ENCODE measurements at places on chromosomes 2 and 18. TPM values are rescaled to one million over a fixed set of nuclear protein-coding genes. Genes with fewer than 3 reads are reported as not detected.

- ATAC-seq = peak; percentile 92
Observed at GRCh38 chr2:216195565-216196029, 86.4 kb downstream of the XRCC5 start.

DNA sequence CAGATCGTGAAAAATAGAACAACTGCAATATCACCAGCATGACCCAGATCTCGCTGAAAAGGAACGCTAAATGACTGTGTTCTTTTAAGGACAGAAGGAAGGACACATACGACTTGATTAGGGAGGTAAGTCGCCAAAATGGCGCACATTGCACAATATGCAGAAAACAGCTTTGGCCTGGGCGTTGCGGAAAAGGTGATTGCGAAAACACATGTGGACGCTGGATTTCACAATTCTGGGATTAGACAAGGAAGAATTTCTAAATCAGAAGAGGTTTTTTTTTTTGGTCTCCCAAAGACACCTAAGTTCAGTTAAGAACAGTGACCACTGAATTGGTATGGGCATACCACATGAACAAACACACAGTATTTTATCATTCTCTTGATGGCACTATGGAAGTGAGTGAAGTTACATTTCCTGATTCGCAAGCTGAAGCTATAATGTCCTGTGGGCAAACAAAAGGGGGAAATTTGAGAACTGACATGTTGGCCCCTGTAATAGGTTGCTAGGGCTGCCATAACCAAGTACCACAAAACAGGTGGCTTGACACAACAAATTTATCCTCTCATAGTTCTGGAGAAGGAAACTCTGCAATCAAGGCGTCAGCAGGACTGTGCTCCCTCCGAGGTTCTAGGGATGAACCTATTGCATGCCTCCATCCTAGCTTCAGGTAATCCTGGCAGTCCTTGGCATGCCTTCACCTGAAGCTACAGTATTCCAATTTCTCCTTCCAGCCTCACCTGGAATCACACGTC lies 25.8 kb upstream of the ERICH2 start:
- ATAC-seq = no peak

DNA sequence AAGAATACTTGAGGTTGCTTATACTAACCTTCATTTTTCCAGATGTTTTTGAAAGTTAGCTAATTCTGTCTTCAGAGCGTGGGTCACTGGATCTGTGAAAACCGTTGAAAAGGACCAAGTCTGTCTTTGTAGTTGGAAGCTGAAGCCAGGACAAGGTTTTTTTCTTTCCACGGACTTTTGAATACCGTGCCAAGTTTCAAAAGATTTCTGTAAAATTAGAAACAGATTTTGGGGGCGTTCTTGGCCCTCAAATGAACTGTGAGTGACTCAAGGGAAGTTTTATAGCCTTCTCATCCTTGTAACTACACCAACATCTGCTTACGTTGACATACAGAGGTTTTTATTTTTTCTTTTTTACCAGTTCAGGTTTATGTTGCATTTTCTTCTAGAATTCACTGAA lies at the start of gene FAP:
Gene FAP, minus strand, starts transcription at position 152 of the 400 bp plus-strand sequence. Its CDS starts 118 bp downstream, at position 34.
- no peak for ATAC-seq

DNA sequence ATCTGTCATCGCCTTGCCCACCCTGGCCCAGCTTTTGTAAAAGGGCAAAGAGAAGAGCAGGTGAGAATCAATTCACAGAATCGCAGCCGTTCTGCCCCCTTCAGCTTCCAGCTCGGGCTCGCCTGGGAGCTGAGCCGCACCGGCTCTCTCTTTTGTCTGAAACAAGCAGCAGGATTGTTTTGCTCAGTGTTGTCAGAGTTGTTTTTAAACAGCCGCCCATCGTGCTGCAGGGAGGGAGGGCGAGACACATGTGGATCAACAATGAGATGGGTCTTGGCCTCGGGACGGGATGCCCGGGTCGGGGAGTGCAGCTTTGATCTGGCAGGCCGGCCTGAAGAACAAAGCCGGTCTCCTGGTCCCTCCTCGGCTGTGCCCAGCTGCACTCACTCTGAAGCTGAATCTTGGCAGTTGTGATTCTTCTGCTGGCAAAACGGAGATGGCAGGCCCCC lies 39.7 kb upstream of the HDAC4 start:
- ATAC-seq = no peak

- no peak for ATAC-seq
Observed at GRCh38 chr18:30132959-30133358, 909.6 kb downstream of the DSC3 start.

- ATAC-seq = no peak
Observed at GRCh38 chr2:163878718-163879117, 142.9 kb upstream of the FIGN start.

GRCh38 chr2:183666031-183666430 lies 541.8 kb downstream of the NUP35 start:
- ATAC-seq = no peak

DNA sequence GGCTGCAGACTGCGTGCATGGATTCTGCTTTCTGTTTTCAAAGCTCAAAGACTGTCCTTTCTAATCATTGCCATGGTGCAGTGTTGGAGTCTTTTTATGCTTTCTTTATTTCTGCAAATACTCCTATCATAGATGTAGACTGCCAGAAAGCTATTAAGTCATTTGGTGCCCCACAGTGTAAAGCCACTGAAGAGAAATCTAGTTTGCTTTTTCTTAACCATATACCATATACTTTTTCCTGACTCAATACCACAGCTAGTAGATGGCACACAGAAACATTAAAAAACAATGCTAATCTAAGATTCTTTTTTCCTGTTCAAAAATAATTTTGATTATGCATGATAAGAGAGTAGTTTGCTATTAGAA lies 109.9 kb upstream of the RAB27B start:
- peak; percentile 65 for ATAC-seq

- ATAC-seq = no peak
Observed at GRCh38 chr2:232697807-232698110, 628 bp downstream of the GIGYF2 start.

DNA sequence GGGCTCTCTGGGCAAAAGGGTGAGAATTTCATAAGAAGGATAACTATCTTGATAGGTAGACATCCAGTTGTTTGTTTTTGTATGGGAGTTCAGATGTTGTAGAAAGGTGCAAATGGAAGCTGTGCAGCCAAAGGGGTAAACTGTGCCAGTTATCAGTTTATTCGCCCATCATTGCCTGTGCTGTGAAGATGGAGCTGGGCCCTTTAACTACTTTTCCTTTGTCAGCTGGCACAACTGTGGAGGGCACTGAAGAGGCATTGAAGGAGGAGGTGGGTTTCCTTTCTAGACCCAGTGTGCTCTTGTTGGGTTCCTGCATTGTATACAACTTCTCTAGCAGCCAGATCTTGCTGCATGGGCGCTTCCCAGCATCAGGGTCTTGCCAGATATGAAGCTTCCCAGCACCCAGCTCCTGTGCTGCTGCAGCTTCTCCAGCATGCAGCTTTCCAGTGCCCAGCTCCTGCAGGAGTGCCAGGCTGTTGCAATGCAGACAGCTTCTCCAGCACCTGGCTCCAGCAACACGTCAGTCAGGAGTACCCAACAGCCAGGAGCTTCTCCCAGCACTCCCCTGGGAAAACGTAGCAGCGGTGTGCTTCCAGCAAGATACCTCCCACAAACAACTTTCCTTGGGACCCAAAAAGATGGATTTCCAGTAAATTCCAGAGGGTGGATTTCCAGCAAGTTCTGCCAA lies 15.3 kb downstream of the DNMT3A start:
- no peak for ATAC-seq

DNA sequence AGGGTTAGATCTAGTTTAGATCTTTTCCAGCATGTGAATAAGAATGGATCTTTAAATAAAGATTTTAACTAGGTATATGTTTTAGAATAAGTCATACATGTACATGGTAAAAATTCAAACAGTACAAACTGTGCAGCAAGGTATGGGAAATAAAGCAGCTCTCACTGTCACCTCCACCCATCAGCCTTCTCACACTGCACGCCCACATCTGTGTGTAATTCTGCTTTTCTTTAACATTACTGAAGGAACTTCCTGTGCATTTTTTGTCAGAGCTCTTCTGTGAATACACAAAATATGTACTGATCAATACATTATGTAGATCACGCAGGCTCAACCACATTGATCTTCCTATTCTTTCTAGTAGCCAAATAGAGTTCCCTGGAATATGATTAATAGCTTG lies 3.4 kb downstream of the CASP8 start:
- no peak for ATAC-seq

DNA sequence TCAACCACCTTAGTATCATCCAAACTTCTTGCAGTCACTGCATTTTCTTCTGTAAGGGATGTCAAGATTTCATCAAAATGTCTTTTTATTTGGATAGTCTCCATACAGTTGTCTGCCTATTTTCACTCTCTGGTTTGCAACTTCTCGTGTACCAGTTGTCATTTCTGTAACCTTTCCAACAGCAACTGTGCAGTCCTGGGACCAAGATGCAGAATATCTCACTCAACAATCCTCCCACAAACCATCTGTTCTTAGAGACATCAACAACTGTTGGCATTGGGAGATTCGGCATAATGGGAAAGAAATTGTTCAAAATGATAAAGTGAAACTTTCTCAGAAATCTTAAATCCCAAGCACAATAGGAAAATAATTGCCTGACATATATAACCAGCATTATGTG lies 933.6 kb upstream of the SLC39A10 start:
- no peak for ATAC-seq

DNA sequence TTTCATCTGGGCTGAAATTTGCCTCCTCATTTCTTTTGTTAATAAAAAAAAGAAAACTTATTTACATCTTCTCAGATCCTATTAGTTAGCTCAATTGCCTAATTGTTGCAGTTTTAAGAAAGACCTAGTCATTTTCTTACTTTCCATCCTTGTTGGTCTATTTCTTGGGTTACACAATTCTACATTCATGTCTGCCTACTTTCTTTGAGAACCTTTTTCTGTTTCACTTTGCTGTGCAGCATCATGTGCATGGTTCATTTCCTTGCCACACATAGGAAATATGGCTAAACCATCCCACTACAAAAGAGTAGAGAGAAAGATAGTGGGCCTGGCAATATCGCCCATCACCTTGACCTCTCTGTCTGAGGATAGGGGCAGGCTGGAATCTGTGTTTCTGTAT lies 780.7 kb upstream of the FANCL start:
- ATAC-seq = no peak

- ATAC-seq = peak; percentile 26
Observed at GRCh38 chr2:57908736-57909161, 137.9 kb upstream of the VRK2 start.

DNA sequence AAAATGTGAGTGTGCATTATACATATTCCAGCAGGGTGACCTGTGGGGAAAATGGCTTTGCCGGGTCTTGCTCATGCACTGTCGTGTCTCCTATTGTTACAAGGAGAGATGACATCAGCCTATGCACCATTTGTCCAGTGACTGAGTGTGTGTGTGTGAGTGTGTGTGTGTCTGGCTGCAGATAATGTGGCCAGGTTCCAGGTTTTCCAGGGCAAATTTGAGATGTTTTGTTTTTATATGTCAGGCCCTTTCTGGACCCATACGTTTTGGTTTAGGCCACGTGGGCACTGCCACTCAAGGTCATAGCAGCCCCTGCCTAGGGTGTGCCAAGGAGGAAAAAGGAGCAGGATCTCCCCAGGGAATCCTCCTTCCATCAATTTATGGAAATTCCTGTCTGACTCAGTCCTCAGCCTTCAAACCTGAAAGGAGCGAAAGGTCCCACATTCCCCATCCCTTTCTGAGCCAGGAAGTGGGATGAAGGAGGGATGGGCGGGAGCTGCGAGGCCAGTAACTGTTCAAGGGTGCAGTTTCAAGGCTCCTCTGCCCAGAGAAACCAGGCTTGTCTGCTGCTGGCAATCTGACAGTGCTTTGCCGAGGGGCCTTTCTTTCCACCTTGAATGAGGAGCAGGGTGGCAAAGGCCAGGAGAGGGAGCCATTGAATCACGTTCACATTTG lies 93.0 kb upstream of the SMAD2 start:
- no peak for ATAC-seq

- no peak for ATAC-seq
Observed at GRCh38 chr18:54750350-54750749, 77.9 kb upstream of the RAB27B start.

DNA sequence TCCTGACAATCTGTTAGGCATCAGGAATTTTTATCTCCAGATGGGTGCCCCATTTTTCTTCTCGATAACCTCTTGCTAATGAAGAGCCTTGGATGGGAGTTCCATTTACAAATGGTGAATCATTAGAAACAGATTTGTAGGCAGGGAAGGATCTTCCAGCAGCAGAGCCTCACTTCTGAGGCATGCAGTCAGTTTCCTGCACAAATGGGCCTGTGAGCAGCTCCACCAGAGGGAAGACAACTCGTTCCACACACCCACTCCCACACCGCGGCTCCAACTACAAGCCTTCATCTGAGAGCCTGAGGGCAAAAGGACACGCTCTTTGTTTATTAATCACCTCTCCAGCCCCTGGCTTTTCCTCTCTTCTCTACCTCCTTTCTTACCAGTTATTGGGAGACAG lies 108.5 kb downstream of the CTAGE1 start:
- ATAC-seq = no peak

DNA sequence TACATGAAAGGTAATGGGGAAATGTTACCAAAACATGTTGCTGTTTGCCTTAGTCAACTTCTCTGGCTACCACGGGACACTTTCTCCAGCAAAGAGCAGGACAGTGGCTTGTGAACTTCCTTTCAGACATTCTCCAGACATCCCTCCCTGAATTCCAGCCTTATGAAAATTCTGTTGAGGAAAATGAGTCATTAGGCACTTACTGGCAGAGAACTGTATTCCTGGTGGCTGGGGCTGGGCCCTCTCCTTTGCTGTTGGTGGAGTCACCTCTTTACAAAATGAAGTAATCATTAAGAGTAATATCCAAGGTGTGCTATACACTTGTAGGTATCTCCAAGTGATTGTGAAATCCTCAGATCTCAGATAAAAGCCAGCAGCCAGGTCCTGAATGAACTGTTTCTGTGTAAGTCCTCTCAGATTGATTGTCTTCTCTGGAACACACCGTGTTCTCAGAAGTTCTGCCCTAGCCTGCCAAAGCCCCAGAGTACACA lies 1.3 kb upstream of the FAP start:
- ATAC-seq = no peak

GRCh38 chr18:69265656-69266055 lies 135.0 kb upstream of the DOK6 start:
- no peak for ATAC-seq

DNA sequence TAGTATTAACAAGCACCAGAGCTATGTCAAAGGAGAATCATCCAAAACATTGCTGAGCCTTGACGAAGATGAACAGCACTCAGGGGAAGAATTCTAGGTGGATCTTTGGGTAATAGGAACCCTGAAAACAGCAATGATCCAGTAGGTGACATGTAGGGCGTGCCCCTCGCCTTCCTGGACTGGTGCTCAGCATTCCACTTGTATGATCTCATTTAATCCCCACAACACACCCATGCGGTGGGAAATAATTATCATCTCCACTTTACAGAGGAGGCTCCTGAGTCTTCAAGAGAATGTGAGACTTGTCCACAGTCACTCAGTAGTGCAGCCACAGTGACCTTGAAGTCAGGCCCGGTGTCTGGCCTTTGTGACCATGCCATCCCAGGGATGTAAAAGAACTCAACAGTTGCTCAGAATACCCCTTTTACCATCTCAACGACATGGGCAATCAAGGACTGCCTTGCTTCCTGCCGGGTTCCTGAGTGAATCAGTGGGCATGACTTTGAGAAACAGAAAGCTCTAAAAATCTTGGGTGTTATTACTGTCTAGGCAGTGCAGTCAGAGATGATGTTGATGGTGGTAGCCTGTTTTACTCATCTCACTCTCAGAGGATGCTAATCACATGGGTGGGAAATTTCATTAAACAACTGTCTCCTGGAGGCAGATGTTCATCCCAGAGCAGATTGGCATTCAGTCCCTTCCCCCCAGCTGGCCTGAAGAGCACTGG lies 161.6 kb downstream of the BCL11A start:
- no peak for ATAC-seq

Gene KIF1A
- 0.37 TPM for total RNA-seq

Gene SESTD1
- 9.9 TPM for total RNA-seq

Gene RESP18
- not detected for total RNA-seq

Gene PLEKHH2
- total RNA-seq = 1.3 TPM

Gene RPRM
- total RNA-seq = not detected

Gene RPL31
- 1,593 TPM for total RNA-seq

Gene ABCA12
- total RNA-seq = not detected
